ENCODE measurements at places on chromosomes 11 and 22. TPM values are rescaled to one million over a fixed set of nuclear protein-coding genes. Genes with fewer than 3 reads are reported as not detected.

DNA sequence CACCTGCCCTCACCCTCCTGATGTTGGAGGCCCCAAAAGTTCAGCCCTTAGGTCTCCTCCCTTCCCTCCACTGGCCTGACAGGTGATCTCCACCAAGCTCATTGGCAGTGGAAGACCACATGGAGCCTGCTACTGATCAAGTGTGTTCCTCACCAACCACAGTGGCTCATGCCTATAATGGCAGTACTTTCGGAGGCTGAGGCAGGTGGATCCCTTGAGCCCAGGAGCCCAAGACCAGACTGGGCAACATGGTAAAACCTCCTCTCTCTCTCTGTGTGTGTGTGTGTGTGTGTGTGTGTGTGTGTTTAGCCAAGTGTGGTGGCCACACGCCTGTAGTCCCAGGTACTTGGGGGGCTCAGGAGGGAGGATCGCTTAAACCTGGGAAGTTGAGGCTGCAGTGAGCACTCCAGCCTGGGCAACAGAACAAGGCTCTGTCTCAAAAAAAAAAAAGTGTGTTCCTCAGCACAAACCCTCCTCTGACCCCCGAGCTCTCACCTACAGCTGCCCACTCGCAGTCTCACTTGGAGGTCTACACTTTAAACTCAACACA, 4.3 kb upstream of the YPEL1 start:
- no peak for DNase-seq

The TREH gene
- total RNA-seq = not detected

DNA sequence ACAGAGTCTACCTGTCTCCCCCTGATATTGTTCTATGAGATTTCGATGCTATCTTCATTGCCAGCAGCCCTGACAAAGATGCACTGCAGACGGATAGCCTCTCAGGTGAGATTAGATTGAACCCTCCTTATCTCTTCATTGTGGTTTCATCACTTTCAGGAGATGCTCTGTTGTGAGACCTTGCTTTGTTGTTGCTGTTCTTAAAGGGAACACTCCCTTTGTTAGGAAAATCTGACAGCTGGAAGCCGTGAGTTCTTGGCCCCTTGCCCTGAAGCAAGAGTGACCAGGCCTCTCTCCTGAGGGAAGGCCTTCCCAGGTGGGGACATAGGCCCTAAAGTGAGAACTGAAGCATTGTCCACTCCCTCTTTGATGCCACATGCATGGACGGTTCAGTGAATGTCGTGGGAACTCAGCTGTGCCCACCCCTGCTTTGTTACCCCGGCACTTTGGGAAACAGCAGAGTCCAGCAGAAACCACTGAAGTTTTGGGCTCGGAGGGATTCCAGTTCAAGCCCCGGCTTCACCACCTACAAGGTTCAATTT, 976.1 kb downstream of the TBC1D22A start:
- DNase-seq = no peak

GRCh38 chr11:45062974-45063635, 83.3 kb upstream of the PRDM11 start:
- no peak for DNase-seq

- no peak for DNase-seq
Observed at GRCh38 chr11:46431211-46431610, 39.6 kb upstream of the CHRM4 start.

DNA sequence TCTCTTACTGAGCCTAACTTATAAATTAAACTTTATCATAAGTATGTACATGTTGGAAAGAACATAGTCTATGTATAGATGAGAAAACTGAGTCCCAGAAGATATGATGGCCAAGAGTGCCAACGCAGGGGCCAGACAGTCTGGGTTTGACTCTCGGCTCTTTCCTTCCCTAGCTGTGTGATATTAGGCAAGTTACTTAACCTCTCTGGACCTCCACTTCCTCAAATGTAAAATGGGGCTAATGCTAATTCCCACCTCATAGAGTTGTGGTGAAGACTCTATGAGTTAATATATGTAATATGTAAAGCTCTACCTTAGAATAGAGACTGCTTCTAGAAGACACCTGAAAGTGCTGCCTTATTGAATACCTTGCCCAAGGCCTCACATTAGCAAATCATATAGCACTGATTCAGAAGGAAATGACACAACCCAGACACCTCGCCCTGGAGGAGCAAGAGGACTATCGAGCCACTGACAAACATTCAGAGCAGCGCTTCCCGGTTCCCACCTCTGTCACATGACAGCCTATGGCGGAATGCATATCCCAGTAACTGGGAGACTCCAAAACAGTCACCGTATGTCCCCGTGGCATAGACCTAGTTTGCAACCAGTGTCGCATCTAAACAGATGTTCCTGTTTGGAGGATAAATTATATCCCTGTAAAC, 11.3 kb upstream of the CCDC86 start:
- no peak for DNase-seq

The OR5P2 gene
- not detected for total RNA-seq

DNA sequence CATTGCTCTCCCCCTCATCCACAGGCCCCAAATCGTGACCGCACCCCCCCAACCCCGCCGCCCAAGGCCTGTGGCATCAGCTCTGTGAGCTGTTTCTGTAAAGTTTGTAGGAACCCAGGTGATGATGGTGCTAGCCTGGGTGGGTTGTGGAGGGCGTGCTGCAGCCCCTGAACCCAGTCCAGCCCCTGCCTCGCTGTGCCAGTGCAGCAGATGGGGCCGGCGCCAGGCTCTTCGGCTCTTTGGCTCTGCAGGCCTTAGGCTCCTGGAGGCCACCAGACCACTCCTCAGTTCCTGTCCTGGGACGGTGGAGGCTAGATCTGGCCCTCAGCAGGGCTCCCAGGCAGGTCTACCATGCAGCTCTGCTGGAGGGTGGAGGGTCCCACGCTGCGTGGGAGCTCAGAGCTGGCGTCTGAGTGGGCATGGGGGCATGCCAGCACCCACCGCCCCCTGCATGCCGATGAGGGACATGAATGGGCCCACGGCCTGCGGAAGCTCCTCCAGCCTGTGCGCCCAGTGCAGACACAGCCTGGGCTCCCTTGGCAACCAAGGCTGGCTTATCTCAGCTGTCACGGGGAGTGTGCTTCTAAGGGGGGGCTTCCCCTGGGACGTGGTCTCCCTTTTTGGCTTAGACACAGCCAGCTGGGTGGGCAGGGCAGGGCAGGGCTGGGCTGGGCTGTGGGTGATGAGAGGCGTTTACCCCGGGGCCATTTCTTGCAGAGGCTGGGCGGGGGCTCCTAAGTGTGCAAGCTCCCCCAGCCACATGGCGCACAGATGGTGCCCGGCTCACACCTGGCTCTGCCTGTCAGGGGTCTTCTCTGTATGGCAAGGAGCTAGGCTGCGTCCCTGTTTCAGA, 1187.6 kb downstream of the BRD1 start:
- DNase-seq = no peak

The BTBD18 gene
- not detected for total RNA-seq

The FOLH1 gene
- total RNA-seq = 2.5 TPM

The GPR83 gene
- 0.05 TPM for total RNA-seq

GRCh38 chr11:8784954-8785353, 102.4 kb downstream of the RPL27A start:
- no peak for DNase-seq

All from posterior vena cava (tissue), 2 donors.